Natural killer cell treated with Interleukin-12 subunit alpha and Interleukin-12 subunit beta and Interleukin-15 and Interleukin-18, amount 100 ng/mL, for 72 hours (primary cell): ENCODE measurements at places on chromosomes 11 and 22.

- DNase-seq: no peak
Observed at GRCh38 chr22:37267135-37267587, 15.1 kb upstream of the CYTH4 start.

DNA sequence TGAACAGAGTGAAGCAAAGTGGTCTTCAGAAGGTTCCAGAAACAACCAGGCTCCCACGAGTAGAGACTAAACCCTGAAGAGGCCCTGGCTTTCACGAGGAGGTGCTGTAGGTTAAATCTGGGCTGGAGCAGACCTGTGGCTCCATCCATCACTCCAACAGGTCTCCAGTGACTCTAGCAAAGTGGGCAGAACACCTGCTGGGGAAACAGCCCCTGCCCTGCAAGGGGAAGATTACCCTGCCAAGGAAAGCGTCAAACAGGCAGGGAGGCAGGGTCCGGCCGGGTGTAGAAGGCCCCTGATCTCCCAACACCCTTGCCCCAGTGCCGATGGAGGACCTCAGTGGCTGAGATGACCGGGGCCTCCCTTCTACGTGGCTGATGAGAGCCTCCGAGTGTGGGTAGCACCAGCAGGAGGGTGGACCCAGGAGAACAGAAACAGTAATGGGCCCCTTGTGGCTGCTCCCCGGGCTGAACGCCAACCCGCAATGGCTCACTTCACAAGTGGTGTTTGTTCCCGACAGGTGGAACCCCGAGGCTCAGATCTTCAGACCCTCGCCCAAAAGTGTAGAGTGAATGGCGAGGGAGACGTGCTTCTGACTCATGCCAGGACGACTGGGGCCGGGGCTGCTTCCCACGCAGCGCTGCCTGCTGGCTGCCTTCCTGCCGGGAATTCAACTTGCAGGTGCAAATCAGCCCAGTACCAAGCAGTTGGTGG lies 112.0 kb downstream of the SHANK2 start:
- DNase-seq: no peak

DNA sequence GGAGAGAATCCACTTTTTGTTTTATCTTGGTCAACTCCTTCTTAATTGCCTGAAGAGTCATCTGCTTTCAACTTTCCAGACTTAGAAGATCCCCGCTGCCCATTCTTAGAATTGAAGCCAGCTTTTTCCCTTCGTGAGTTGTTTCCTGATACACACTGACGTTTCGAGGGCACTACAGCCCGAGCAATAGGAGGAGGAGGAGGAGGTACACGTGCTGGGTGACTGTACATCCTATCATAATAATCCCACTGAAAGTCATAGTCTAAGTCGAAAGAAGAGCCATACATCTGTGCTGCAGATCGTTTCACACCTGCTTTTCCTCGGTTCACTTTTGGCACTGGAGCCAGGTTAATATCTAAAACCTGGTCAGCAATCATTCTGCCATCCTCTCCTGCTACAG lies 606.1 kb downstream of the DLG2 start:
- DNase-seq: no peak

GRCh38 chr22:42511401-42511891 lies 8.2 kb downstream of the RRP7A start:
- no peak for DNase-seq

DNA sequence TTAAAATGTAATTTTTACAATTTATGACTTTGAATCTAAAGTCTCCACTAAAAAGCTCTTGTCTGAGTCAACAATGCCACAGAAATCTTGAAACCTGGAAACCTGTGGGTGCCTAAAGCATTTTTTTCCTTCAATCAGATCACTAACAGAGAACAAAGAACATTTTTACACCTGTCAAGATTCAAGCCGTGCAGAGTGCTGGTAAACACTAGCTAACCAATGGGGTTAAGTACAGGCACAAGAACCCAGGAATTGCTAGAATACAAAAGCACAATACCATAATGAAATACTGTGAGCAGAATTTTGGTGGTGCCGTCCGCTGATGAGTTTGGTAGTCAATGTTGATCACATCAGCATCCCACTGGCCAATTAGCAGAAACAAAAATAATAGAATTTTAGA lies 380.3 kb upstream of the PITPNB start:
- DNase-seq: no peak

DNA sequence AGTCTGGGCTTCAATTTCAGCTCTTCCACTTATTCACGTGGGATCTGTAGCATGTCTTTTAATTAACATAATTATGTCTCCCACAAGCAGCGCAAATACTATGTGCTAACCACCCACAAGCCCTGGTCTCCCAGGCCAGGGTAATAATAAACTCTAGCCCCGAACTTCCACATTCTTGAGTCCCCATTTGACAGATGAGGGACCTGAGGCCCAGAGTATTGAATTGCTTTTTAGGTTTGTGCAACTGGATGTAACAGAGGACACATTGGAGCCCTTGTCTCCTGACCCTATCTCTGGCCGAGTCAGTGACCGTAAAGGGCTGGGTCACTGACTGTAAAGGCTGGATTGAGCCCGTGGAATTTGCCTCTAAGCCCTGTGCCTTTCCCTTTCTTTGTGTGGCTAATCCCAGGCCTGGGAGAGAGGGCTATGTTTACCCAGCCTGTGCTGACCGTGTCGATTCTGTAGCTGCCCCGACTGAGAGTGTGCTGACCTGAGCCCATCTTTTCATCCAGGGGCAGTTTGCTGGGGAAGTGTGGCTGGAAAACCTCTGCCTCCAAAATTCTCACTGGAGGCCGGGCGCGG lies 3.9 kb downstream of the CRYBB2 start:
- no peak for DNase-seq

DNA sequence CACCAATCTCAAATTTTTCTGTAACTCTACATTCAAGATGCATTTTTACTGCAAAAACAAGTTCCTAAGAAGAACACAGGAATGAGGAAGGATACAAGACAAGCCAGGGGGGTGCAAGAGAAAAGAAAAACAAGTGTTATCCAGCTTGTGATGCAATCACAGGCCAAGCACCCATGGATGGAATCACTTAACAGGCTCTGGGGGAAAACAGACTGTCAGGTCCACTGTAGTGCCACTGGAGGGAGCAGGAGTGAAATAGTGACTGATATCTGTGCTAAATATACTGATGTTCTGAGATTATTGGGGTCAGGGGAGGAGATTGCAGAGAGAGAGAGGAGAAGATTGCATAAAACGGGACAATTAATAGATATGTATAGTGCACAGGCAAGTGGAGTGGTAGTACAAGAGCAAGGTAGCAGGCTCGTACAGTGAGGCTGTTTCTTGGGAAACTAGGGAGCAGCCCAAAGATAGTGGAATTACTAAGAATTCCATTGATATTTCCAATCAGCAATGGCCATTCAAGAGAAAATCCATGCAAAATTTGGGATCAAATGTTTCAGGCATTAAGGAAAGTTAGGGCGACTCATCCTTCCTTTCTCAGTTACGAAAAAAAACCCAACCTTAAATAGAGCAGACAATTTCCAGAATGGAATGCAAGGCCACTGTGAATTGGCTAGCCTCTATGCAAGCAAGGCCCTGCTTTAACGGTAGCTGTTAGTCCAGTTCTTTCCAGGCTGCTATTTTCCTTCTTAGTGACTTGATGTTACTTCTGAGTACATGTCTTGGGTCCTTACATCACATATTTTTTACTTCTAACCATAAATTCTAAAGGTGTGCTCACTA lies 52.2 kb upstream of the CEP126 start:
- DNase-seq: no peak

GRCh38 chr11:76667856-76668255 lies 2.7 kb downstream of the LRRC32 start:
- no peak for DNase-seq

- DNase-seq: no peak
Observed at GRCh38 chr22:49056301-49056700, 771.4 kb downstream of the BRD1 start.

- no peak for DNase-seq
Observed at GRCh38 chr22:47645450-47645914, 883.0 kb downstream of the TBC1D22A start.

GRCh38 chr11:87454241-87454640 lies 416.5 kb downstream of the TMEM135 start:
- no peak for DNase-seq

DNA sequence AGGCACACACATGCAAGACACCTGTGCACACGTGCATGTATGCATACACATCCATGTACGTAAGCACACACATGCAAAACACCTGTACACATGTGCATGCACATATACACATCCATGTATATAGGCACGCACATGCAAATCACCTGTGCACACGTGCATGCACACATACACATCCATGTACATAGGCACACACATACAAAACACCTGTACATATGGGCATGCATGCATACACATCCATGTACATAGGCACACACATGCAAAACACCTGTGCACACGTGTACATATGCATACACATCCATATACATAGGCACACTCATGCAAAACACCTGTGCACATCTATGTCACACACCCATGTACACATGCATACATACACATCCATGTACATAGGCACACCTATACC lies 458.3 kb downstream of the TBC1D22A start:
- DNase-seq: no peak

DNA sequence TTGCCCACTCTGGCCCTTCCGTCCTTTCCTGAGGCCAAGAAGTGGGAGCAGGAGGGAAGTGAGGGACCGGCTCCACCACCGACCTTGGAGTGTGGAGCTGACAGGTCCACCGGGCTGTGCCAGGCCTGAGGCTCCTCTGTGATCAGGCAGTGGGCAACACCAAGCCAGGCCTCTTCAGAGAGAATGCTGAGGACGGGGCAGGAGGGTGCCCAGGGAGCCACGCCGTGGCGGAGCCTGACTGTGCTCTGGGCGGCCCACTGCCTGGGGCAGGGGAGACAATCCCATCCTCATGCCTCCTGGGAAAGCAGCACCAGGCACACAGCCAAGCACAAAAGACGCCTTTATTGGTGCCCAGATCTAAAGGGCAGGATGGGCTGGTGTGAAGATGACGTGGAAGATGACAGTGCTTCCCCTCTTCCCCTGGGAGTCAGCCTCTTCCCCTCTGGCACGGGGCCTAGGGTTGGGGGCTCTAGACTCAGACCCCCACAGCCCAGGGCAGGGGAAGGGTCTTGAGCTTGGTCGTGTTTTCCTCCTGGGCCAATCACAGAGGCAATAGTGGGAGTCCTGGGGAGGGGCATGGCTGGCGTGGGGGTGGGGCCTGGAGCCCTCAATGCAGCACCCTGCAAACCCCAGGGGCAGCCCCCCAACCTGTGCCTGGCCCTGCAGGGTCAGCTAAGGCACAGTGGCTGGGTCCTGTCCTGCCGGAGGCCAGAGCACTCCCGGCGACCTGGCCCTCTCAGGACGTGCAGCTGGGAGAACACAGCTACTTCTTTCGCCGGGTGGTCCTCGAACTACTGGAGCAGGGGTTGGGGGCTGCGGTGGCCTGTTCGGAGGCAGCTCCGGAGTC lies 4.7 kb downstream of the LMF2 start:
- no peak for DNase-seq

DNA sequence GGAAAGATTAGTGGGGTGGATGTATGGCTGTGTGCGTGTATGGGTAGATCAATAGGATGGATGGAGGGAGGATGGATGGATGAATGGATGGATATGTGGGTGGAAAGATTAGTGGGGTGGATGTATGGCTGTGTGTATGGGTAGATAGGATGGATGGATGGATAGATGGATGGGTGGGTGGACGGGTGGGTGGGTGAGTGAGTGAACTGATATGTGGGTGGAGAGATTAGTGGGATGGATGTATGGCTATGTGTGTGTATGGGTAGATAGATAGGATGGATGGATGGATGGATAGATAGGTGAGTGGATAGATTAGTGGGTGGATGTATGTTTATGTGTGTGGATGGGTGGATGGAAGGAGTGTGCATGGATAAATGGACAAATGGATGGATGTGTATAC lies 87.6 kb upstream of the LDLRAD3 start:
- no peak for DNase-seq

DNA sequence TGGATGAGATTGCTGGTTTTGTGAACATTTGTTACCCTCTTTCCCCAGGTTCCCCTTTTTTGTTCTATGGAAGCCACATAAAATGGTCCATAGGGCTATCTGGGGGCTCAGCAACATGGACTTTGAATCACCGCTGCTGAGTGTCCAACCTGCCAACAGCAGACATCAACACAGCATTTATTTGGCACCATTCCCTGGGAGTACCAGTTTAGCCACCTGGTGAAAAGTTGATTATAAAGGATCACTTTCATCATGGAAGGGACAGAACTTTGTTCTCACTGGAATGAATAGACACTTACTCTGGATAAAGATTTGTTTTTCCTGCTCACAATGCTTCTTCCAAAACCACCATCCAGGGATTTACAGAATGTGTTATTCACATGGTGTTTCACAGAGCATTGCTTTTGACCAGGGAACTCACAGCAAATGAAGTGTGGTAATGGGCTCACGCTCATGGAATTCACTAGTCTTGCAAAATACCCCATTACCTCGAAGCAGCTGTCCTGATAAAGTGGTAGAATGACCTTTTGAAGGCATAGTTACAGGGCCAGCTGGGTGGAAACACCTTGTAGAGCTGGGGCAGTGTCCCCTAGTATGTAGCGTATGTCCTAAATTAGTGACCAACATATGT lies 43.9 kb downstream of the ADM start:
- no peak for DNase-seq

DNA sequence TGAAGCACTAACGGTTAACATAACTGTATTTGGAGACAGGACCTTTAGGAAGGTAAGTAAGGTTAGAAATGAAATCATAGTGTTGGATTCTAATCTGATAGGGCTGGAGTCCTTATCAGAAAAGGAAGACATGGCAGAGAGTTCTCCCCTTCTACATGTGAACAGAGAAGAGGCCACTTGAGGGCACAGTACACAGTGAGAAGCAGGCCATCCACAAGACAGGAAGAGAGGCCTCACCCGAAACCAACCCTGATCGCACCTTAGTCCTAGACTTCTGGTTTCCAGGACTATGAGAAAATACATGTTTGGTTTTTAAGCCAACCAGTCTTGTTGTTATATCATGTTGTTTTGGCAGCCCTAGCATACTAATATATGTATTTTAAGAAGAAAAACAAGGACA lies 170.0 kb downstream of the LRRC4C start:
- DNase-seq: no peak

DNA sequence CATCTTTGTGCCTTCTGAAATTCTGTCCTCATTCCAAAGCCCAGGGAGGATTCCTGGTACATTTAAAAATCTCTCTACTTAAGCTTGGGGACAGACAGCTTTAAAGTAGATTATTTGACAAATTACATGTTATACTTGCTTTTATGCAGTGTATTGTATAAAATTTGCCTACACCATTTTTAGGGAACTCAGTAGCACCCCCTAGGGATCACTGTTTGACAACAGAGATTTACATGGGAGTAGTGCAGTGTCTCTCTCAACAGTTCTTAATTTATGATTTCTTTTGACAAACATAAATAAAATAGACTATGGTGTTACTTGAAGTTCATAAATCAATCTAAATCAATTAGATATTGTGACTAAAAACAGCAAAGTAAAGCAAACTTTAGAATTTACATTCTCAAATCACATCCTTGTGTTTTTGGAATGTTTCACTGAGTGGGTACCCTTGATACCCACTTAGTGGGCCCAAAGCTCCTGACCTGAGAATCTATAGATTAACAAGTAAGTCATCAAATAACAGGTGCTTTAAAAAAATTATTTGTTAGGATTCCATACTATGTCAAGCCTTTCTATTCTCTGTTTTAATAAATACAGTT lies 428.8 kb downstream of the DYNC2H1 start:
- no peak for DNase-seq

- no peak for DNase-seq
Observed at GRCh38 chr11:131408025-131408640, 37.7 kb downstream of the NTM start.
